ENCODE measurements at places on chromosomes 2 and 18. TPM values are rescaled to one million over a fixed set of nuclear protein-coding genes. Genes with fewer than 3 reads are reported as not detected.

Gene ABCB11
- total RNA-seq, result not detected

Gene TNFAIP6
- not detected for total RNA-seq

Gene COL3A1
- total RNA-seq, result 0.12 TPM

- DNase-seq, result no peak
These were observed 5.3 kb downstream of the SATB2 start for GRCh38 chr2:199452260-199452990.

DNA sequence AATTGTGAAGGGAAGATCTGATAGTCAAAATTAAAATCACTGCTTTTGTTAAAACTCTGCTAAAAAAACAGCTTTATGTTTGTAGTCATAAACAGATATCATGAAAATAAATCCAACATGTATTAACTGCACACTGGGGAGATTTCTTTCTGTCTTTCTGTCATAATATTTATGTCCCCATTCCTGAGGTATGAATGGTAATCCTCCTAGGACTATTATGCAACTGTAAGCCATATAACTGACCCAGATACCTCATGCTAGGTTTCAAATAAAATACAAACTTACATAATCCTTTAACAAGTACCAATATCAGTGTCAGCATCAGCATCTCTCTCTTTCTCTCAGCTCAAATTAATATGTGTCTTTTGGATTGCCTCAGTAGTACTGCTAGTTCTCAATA lies 18.2 kb downstream of the IFIH1 start:
- DNase-seq, result no peak

GRCh38 chr2:35741556-35741955 lies 614.0 kb upstream of the CRIM1 start:
- DNase-seq, result no peak
